ENCODE measurements at places on chromosomes 4 and X.

DNA sequence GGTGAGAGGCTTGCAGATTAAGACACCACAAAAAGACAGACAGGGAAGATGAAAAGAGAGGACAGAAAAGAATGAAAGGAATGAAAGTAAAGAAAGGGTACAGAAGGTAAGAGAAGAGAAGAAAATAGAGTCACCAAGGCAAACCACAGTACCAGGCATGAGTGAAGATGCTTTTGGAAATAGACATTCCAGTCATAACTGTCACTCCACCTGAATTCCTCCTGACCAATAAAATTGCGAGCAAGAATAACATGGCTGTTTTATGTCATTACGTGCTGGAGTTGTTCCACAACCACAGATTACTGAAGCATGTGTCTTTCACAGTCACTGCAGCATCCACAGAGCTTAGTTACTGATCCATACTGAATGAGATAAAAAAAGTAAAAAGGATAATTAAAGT lies 864.9 kb upstream of the SLIT2 start:
- DNase-seq: no peak

DNA sequence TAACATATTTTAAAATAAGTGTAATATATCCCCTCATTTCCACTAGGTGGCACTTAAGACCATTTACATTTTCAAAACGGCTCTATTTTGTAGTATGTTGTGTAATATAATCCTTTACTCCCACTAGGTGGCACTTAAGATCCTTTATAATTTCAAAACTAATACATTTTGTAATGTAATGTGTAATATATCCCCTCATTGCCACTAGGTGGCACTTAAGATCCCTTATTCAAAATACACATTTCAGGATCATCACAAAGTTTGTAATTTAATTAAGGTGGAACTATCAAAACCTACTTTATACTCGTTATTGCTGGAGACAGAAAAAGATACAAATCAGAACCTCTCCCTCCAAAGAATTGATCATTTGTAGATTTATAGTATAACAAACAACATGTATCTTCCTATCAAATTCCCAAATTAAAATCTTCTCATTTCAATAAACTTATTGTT lies 132.5 kb downstream of the ARHGAP6 start:
- peak; percentile 61 for DNase-seq

GRCh38 chrX:26915064-26915463 lies 548.1 kb downstream of the PPP4R3C start:
- no peak for DNase-seq

DNA sequence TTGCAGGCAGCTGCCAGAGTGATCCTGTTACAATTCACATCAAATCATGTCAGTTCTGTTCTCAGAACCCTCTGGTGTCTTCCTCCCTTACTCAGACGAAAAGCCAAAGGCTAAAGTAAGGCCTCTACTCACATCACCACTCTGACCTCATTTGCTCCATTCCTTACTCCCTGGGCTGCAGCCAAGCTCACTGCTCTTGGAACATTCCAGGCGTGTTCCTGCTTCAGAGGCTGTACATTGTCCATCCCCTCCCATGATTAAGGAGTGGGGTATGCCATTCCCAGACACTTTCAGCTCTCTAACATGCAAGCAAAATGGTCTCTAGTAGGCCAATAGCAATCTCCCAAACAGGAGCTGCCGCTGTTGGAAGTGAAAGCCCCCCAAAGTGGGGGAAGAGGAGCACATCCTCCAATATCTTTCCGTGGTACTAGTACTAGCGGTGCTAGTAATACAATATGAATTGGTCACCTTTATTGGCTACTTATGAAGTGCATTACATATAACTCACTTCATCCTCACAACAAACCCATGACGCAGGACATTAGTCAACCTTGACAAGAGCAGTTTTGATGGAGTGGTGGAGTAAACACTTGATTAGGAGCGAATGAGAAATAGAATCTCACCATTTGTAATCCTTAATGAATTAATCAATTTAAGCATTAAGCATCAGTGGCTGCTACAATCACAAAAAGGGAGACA lies 15.0 kb downstream of the GAB3 start:
- DNase-seq: no peak

DNA sequence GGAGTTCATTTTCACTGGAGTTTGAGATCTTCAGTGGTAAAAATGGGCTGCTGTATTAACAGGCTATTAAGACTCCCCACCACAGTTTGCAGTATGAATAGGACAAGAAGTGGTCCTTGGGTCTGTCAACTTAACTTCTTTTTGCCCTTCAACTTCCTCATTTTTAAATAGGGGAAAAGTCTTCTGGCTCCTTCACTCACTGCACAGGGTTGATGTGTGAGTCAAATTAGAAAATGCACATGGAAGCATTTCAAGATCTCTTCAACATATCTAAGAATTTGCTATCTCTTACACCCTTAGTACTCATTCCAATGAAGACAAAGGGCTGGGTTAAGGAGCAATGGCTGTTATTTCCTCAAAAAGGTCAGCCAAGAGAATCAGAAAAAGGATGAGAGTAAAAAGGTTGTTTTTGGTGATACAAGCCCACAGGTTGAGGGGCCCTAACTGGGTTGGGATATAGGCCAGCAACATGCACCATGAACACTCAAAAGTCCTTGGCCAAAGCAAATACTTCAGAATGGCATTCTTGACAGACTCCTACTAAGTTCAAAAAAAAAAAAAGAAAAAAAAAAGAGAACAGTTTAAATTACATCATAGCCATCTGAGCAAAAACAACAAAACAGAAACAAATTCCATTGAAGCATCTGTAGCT lies 13.4 kb downstream of the PDE5A start:
- DNase-seq: no peak

DNA sequence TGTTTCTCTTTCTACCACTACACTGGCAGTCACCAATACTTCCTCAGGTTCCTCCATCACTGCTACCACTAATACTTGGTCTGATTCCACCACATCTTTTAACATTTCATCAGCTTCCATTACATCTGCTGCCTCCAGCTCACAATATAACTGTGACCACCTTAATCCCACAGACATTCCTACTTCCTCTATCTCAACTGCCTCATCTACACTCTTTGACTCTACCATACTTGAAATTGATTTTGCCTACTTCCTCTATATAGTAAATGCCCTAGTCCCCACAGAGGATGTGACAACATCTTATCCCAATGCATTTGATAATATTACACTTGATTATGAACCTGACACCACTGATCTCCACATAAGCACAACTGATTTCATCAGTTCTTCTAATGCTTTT lies 29.0 kb downstream of the OPRPN start:
- no peak for DNase-seq

DNA sequence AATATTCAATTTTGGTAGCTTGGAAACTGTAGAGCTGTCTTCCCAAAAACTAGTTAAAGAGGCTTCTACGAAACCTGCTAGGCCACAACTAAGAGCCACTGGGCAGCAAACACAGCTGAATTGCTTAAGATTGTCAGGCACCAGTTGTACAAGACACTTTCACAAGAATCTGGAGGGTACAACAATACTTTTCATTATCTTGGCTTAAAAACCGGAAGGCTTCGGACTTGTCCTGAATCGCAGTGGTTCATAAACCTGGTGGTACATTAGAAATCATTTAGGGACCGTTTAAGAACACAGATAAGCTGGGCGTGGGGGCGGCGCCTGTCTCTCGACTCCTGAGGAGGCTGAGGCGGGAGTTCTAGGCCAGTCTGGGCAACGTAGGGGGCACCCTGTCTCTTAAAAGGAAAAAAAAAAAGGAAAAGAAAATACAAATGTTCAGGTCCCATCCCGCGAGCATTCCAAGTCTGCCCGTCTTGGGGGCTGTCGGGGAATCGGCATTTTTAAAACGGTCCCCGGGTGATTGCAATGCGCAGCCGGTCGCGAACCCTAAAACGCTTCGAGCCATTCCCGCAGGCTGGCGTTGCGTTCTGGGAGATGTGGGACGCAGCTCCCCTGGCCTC lies 763 bp downstream of the PYURF start:
- DNase-seq: no peak

DNA sequence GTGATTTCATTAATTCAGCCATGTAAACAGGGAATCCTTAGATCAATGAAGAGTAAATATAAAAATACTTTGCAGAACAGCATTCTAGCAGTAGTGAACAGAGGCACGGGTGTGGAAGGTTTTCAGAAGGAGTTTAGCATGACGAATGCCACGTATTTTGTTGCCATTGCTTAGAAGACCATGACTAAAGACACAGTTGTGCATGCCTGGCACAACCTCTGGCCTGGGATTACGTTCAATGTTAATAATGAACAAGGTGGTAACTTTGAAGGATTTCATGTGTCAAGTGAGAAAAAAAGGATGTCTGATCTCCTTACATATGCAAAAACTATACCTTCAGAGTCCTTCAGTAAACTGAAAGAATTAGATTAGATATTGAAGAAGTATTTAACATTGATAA lies 171.9 kb downstream of the MAGEB5 start:
- DNase-seq: no peak

DNA sequence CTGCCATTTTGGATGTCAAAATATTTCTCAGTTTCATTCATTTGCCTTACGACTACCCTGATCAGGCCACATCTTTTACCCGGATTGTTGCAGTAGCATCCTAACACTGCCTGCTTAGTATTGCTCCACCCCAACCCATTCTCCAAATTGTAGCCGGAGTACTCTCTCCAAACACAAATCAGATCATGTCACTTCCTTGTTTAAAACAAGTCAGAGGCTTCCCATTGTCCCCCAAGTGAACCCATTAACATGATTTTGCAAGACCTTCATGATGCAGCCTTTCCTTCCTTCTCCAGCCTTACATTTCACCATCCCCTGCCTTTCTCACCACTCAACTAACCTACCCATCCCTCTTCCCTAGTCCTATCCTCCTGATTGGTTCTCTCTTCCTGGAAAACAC lies 53.1 kb downstream of the FANCB start:
- DNase-seq: no peak

Measured in GM04504 (cell line).